Erythroblast (primary cell): ENCODE measurements at places on chromosomes 7 and 10.

DNA sequence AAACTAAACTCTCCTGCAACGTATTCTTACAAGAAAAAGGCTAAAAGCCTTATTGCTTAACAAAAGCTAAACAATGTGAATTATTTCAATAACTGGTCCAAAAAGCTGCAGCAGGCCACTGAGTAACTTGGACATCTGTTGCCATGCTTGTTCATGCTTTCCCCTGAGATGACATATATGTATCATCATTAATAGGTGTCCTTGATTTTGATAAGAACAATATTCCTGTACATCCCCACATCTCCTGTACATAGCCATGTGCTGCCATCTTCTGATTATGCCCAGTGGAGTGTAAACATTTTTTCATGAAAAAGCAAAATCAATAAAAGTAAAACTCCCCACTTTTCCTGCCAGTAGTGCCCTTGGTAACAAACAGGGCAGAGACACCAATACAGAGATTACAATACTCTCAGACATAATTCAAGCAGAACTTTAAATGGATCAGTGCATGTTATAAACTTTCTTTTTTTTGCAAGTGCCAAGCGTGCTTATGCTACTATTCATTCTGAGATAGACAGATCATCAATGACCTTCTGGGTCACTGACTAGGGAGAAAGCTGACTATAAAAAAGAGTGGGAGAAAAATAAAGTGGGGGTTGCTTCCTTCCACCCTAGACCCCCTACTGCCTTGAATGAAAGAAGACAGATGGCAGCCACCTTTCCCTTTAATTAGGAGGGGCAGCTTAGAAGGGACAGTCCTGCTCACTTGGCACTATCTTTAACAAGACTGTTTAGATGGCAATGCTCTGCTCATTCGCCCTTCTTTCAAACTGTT is 205.5 kb upstream of the KLF14 start:
- no peak for DNase-seq

GRCh38 chr10:45198486-45199204 is 116.8 kb downstream of the OR13A1 start:
- no peak for DNase-seq

GRCh38 chr10:104323760-104324201 is 14.5 kb downstream of the ITPRIP start:
- DNase-seq: peak; percentile 32

DNA sequence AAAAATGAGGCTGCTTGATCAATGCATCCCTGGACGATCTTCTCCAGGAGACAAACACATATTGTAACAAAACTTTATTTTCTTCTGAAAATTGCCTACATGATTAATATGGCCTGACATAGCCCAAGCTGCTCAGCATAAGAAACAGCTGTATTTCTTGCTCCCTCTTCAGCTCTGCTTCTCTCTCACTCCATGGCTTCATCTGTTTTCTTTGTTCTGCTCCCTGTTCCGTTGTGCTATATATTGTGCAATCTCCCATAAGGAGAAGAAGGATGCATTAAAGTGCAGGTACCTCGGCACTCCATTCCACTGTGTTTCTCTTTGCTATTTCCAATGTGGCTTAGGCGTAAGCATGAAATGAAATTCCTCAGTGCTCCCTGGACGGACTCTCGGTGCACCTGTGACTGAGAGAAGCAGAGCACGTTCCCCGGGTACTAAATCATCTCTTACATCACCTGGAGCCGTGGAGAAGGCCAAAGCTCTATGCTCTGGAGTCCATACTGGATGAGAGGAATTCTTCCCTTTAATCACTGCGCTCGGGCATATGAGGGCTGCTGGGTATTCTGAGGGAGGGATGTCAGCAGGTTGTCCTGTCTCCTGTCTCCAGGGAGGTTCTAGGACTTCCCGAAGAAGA is 254.3 kb downstream of the GALNT17 start:
- no peak for DNase-seq

DNA sequence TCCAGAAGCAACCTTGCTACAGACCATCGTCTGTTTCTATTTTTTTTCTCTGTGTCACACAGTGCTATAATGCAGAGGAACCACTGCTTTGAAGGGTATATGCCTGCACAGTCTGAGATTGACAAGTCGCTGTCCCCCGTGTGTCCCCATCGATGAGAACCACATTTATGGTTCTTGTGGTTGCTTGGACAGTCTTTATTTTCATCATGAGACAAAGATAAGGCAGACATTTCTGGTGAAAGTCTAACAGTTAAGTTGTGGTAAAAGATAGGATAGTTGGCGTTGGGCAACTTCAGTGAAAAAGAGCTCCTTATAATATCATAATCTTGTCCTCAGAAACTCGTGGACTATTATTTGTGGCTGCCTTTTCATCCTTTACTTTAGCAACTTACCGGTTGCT is 6.3 kb upstream of the AKR1E2 start:
- DNase-seq: peak; percentile 17

- no peak for DNase-seq
Measured at GRCh38 chr10:86049442-86049841, 317.2 kb downstream of the GRID1 start.

DNA sequence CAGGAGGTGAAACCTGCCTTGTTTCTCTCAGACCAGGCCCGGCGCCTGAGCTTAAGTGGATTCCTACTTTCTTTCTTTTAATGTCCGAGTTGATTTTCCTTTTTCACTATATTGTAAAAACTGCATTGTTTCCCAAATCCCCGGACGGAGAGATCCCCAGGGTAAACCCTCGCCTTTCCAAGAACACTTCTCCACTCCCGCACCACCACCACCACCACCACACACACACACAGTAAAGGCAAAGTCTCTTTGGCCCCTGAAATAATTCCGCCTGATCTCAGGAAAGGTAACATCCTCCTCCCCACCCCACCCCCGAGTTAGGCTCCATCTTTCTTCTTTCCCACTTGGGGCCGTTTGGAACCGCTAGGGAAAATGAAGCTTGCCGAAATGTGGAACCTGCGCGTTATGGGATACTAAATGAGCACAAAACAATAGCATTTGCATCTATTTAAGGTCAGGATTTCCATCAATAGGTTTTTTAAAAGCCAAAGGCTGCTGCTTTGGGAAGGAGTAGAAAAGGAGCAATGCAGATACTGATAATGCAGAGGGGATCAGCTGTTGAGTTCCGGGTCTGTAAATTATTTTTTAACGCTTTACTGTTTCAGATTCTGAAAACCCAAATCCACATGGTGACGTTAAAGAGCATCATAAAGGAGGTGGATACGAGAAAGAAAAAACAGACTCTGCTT is 2.5 kb downstream of the HPSE2 start:
- no peak for DNase-seq

- DNase-seq: no peak
Measured at GRCh38 chr7:66301249-66301648, 96.1 kb downstream of the TPST1 start.

DNA sequence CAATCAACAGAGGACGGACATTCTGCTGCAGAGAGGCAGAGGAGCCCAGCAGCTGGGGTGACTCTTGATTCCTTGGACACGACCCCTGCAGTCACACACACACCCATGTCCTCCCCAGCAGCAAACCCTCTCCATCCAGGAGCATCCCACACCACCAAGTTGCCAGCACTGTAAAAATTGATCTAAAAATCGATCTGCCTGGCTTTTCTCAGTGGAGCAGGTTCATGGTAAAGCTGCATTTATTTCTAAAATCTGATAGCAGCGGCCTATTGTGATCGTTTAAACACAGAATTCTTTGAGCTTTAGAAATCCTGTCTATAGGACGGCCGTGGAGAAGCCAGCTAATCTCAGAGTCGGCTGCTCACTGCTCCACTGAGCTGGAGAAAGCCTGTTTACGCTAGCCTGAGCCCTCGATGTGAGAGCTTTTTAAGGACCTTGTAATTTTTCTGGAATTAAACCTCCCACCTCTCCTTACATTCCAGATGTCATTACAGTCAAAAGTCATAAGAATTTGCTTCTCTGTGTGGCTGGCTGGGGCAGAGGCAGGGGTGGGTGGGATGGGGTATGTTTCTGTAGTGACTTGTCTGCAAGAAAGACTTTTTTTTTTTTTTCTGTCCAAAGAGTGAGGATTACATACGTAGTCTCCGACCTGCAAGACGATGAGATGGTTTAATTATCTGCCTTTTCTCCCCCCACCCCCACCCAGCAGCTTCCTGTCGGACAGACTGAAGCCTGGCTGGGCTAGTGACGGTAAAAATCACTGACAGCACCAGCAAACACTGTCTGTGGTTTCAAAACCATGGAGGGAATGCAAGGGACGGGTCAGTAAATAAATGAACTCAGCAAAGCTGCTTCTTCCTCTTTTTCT is 31.6 kb downstream of the TRIM8 start:
- no peak for DNase-seq

DNA sequence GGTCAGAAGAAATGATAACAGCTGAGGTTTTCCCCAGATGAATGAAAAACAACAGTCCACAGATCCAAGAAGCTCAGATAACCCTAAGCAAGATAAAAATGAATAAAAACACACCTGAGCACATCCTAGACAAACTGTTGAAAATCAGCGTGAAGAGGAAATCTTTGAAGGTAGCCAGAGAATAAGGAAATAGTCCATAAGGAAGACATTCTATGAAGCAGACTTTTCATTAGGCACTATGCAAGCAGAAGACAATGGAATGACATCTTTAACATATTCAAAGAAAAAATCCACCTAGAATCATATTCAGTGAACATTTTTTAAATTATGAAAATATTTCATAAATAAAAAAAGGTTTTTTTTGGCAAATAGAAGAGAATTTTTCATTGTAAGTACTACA is 15.1 kb upstream of the IL15RA start:
- DNase-seq: no peak

GRCh38 chr10:125122566-125122965 is 37.8 kb downstream of the CTBP2 start:
- DNase-seq: no peak

DNA sequence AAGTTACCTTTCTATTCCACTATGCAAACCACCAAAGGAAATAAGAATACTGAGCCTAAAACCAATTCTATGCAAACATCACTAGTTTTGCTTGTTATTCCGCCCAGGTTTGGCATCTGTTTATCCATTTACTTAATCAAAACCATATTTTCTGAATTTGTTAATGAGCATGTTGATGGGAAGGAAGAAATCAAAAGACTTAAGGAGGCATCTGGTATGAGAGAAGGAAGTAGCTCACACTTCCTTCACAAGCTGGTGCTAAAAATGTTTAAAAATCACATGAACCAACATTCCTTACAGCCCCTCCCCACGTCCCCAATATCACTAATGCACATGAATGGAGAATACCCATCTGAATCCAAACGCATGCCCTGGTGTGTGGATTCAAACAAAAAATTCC is 52.0 kb upstream of the PRKAR2B start:
- no peak for DNase-seq

- DNase-seq: no peak
Measured at GRCh38 chr7:134187893-134188292, 60.8 kb downstream of the LRGUK start.

DNA sequence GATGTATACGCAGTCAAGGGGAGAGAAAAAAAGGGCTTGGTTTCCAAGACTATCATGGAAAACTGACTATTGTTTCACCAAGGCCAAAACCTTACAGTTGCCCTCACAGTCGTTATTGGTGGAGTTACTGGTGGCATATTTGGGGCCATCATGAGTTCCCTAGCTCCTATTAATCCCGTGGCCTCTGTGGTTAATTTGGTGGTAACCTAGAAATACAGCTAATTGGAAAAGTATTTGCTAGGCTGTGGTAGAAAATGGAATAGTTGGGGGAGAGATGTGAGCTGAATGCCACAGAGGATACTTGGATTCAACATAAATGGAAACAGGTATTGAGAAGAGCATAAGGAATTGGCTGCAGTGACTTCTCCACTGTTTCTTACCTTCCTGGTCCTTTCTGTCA is 450.7 kb downstream of the KCNMA1 start:
- no peak for DNase-seq

GRCh38 chr7:471866-472639 is 47.6 kb downstream of the PDGFA start:
- no peak for DNase-seq

DNA sequence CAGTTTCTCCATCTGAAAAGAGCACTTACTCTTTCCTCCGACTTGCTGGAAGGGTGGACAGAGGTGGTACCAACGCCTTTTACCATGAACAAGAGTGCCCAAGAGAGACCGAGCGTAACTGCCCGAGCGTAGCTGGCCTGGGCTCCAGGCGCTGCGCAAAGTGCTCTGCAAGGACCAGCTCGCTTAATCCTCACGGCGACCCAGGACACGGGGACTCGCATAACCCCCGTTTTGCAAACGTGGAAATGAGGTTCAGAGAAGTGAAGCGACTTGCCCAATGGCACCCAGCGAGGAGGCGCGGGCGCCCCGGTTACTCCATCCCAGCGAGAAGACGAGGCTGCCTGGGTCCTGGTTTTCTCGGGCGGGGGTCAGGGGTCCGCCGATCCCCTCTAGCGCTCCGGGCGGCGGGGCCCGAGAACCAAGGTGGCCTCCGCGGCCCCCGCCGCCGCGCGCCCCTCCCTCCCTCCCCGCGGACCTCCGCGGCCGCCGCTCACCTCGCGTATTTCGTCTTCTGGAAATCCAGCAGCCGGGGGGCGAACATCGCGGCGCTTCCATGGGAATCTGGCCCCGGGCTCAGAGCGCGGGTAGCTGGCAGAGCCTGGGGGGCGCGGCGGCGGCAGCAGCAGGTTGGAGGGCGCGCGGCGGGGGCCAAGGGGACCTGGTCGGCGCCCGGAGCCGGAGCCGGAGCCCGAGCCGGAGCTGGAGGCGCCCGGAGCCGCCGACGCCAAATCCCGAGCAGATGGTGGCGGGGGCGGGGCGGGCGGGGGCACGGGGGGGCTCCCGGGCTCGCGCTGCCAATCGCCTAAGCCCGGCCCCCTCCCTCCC is at the start of gene MMD2:
TSS of gene MMD2 (minus strand) at position 711 of the 825 bp plus-strand sequence. CDS start at position 541, 170 bp downstream.
- DNase-seq: no peak

DNA sequence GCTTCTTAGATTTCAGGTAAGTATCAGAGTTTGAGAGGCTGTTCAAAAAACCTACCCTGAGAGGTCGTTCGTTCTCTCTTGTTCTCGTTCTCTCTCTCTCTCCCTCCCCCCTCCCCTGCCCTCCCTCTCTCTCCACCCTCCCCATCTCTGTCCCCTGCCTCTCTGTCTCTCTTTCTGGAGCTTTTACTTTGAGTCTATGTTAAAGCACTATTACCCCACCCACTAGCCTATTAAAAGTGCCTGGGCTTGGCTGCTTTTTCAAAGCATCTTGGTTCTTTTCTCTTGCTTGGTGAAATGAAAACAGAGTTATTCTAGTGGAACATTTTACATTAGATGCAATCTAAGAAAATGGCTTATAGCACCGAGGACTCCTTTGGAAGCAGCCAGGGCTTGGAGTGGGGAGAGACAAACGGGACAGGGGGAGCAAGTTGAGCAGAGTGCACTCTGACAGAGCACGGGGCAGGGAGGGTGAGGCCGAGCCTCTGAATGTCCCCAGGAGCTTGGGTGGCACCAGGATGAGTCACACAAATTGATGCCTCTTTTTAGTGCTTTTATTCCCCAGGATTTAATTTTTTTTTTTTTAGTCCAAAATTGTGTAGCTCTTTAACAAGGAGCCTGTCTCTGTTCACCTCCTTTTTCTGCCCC is 134.3 kb downstream of the CFAP58 start:
- no peak for DNase-seq

DNA sequence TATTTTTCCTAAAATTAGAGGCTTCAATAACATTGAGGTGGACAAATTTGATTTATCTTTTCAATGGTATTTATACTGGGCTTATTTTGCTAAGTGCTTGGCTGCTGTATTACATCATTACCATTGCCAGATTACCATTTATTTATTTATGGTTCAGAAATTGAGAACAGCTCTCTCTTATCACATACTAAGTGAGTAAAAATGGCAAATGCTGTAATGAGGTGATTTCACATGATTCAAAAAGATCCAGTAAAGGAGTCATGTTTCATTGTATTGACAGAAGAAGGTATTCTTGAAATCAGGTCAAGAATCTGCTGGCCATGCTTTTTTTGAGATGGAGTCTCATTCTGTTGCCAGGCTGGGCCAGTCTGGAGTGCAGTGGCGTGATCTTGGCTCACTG is 322.6 kb downstream of the KIF20B start:
- no peak for DNase-seq

- no peak for DNase-seq
Measured at GRCh38 chr10:120789303-120790203, 61.6 kb upstream of the WDR11 start.
